ENCODE measurements at places on chromosomes 16 and 17.

- H3K4me3 ChIP-seq, result no peak overlapping the region
- DNase-seq, result no peak
- H3K27me3 ChIP-seq, result peaks cover 3% of the 10 kb centered on the region
- peaks cover 24% of the 10 kb centered on the region for H3K36me3 ChIP-seq
- peak overlapping the region; percentile 59 for H3K27ac ChIP-seq
- peaks cover 18% of the 10 kb centered on the region for H3K4me1 ChIP-seq
Observed at GRCh38 chr16:27432558-27432957, 30.6 kb downstream of the IL21R start.

- peaks cover 16% of the 10 kb centered on the region for H3K27me3 ChIP-seq
- DNase-seq, result no peak
- H3K4me1 ChIP-seq, result peaks cover 10% of the 10 kb centered on the region
- H3K27ac ChIP-seq, result no peak overlapping the region
- peaks cover 3% of the 10 kb centered on the region for H3K36me3 ChIP-seq
Observed at GRCh38 chr16:71226229-71227141, 4.0 kb downstream of the HYDIN start.

DNA sequence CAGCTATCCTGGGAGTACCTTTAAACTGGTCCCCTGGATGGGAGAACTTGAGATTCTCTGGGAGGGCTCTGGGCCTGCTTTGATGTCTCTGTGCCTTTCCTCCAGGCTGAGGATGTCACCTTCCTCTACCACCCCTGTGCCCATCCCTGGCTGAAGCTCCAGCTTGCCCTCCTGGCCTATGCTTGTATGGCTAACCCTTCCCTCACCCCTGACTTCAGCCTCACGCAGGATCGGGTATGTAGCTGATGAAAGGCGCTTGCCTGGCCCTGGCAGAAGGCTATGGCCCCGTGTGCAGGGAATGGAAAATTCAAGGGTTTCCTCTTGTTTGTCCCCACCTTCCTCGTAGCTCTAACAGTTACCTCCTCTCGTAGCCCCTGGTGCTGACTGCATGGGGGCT, 3.0 kb downstream of the TP53I13 start:
- H3K27ac ChIP-seq, result no peak overlapping the region
- H3K27me3 ChIP-seq, result peaks cover 9% of the 10 kb centered on the region
- no peak for DNase-seq
- no peak overlapping the region for H3K4me3 ChIP-seq
- peaks cover 14% of the 10 kb centered on the region for H3K4me1 ChIP-seq

- H3K4me1 ChIP-seq, result peaks cover 62% of the 10 kb centered on the region
- H3K27ac ChIP-seq, result peak overlapping the region; percentile 59
- H3K4me3 ChIP-seq, result peak overlapping the region; percentile 56
- H3K27me3 ChIP-seq, result peaks cover 2% of the 10 kb centered on the region
- H3K36me3 ChIP-seq, result peaks cover 4% of the 10 kb centered on the region
Observed at GRCh38 chr17:8292639-8293395, 2.4 kb downstream of the SLC25A35 start.

Measured in immature natural killer cell (primary cell).